ENCODE measurements at places on chromosomes 2 and 18.

- DNase-seq = no peak
These were observed 99.8 kb downstream of the PDE11A start for GRCh38 chr2:177972782-177973181.

- peak; percentile 67 for DNase-seq
These were observed at the start of gene CYRIA for GRCh38 chr2:16665748-16666448. CYRIA (minus strand) TSS chr2:16665834; CDS start chr2:16588119, 77,715 bp downstream.

GRCh38 chr2:15810477-15811150, 129.7 kb upstream of the MYCN start:
- no peak for DNase-seq

DNA sequence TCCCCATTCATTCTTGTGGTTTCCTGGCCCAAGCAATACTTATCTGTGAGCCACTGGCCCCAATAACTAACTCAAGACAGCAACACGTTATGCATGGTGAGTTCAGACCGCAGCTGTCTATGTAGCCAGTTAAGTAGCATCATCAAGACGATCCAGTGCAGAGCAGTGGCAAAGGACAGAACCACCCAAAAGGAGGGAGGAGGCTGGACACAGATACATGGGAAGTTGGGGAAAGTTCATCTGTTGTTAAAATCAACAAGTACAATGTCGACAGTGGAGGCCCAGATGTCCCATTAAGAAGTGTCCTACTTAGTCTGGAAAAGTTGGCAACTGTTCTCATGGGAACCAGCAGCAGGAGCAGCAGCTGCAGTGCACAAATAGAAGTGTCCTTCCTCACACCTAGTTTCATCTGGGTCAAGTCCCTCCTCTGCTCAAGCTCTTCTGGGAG, 106.9 kb upstream of the THOC1 start:
- peak; percentile 9 for DNase-seq

DNA sequence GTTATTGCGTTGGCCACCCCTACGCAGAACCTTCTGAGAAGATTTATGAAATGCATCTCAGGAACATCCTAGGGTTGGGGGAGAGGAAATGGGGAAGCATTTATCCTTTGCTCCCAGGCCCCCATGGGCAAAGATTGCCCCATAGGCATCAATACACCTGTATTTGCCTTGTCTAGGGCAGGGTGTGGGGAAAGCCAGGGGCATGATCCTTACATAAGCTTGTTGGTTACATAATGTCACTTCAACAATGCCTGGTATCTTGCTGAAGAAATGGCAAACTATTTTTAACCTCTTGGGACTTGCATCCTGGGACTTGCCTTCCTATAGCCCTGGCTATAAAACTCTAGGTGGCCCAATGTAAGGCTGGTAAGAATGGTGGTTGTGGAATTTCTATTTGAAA, 53.9 kb upstream of the SPRED2 start:
- no peak for DNase-seq

DNA sequence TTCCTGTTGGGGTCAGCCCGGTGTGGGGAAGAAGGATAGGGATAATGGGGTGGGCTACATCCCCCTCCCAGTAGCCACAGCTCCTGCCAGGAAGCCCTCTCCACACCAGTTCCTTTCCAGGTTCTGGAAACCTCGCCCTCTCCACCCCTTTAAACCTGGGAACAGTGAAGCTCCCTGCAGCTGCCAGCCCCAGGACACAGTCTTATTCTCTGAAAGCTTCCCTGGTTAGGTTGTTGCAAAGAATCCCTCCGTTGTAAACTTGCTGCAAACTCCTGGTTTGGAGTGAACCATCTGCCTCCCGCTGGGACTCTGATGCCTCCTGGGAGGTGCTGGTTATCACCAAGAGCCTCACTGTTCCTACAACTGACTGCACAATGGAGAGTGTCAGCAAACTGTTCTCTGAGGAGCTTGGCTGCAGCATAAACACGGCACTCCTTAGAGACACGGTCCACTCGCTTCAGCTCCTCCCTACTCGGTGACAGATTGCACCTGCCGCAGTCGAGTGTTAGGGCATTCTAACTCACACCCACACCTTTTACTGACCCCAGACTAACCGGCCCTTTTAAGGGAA, 261.8 kb upstream of the RAB6C start:
- no peak for DNase-seq

GRCh38 chr2:80040226-80040625, 264.3 kb downstream of the LRRTM1 start:
- no peak for DNase-seq

GRCh38 chr2:64979744-64980143, 9.5 kb upstream of the SLC1A4 start:
- no peak for DNase-seq

GRCh38 chr2:109138449-109138848, 9.4 kb downstream of the SH3RF3 start:
- DNase-seq = no peak

DNA sequence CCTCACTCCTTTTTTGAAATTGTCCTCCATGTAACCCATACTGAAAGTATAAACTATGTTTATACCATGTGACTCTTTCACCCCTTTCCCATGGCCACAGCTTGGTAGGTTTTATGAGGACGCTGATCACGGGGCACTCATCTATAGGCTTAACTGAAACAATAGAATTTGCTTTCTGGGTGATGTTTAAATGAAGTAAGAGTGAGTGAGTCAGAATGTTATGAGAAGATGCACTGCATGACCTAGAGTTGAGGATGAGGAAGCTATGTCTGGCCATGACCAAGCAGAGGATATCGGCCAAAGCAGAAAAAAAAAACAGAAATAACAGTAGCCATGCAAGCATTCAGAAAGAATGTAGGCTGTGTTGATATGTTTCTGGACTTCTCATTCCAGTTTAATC, 34.9 kb downstream of the SCN1A start:
- DNase-seq = no peak

- DNase-seq = no peak
These were observed 1.6 kb upstream of the ARHGEF4 start for GRCh38 chr2:130834931-130835765.

DNA sequence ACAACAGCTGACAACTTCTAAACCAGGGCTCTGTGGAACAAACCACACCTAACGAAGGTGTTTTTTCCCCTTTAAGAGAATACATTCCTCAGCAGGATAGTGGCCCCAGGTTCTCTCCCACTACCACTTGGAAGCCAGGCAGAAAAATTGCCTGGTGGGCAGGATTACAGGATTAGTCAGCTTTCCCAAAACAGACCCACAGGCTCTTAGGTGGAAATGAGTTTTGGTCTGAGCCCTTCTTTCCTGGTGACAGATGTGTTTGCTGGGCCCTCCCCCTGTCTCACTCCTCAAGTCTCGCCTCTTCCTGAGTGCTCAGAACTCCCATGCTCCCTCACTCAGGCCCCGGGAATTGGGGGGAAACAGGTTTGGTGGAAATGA, 139.4 kb upstream of the HAAO start:
- no peak for DNase-seq

DNA sequence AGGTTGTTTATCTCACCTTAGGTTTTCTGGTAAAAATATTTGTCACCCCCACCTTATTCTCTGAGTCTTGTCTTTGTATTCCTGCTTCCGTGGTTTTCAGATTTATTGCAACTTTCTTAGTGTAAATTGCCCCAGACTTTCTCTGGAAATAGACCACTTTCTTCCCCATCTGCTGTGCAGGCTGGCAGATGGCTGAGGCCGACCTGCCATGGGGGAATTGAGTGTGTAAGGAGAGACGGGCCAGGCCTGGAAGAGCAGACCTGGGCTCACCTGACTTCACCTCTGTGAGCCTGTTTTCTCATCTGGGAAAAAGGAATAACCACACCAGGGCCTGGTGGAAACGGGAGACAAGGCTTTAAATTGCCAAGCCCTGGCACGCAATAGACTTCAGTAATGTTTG, 44.9 kb downstream of the ACKR3 start:
- no peak for DNase-seq

DNA sequence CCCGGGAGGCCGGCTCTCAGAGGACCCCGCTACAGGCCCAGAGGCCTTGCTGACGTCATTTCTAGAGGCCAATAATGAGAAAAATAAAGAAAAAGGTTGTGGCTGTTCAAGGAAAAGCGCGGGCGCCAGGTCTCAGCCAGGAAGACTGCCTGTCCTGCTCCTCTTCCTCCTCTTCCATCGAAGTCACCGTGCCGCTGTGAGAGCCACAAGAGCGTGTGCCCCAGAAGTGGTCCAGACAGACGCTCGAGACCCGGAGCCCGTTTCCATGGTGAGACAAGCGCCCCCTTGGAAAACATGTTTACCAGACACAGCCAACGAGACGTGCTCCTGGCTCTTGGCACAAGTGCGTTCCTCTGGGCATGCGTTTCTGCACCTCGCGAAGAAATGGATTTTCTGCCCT, 210.5 kb downstream of the HDAC4 start:
- no peak for DNase-seq

DNA sequence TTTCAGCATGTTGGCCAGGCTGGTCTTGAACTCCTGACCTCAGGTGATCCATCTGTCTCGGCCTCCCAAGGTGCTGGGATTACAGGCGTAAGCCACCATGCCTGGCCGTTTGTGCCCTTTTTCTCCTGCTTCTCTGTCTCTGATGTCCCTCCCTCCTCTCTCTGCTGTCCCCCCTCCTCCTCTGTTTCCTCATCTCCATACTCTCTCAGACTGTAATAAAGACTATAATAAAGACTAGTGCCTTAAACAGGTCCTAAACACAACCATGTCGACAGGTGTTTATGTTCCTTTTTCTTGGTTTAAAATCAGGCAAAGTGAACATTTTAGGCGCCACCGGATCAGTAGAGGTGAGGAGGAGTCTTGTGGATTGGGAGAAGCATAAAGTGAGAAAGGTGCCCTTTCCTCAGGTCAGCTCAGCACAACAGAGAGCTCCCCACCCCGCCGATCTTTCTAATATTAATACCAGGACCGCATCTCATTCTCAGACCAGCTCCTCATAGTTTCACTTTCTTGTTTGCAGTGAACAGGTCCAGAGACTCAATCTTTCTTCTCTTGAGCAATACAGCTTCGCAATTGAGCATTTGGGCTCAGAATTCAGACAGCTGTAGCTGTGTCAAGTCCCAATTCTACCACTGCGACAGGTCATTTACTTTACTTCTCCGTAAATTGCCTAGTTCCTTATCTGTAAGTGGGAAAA, 23.7 kb downstream of the TIMM21 start:
- no peak for DNase-seq

DNA sequence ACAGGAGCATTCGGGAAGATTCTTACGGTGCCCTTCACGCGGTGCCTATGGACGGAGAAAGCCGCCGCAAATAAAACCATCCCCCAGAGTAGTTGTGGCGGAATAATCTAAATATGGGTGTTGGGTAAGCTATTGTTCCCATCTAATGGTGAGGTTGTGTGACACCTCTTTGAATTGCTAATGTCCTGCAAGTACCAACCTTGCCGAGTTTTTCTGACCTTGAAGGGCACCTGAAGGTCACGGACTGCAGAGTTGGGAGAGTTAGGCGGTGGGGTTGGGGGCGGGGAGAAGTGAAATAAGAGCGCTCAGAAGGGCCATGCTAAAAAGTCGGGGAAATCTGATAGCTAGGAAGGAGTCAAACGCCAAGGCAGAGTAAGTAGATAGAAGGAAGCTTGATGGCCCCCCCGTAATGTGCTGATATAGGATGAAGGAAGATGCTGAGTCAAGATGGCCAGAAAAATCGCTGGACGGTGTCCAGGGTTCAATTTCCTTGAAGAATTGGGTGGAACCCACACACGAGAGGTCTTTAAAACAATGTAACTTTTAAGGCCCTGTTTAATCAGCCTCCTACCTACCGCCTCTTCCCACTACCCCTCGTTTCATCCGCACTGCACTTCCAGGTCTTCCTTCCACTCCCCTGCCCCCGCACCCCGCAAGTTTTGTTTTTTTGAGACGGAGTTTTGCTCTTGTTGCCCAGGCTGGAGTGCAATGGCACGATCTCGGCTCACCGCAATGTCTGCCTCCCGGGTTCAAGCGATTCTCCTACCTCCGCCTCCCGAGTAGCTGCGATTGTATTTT, 600 bp downstream of the KATNAL2 start:
- DNase-seq = no peak

DNA sequence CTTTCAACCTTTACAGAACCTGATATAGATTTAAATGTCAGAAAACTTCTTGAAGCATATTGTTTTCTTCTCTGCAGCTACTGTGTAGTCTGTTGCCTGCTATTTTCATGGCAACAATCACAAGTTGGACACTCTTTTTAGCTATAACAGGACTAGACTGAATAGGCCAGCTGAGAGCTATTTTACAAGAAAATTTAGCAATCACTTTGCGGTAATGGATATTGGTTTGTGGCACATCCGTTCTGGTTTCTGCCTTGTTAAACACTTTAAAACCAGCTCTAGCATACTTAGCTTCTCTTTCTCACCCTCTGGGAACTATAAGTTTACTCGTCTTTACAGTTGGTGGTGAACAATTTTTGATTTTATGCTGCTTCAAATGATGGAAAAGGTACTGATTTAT, 125.7 kb downstream of the MAP2 start:
- DNase-seq = no peak

- DNase-seq = no peak
These were observed 164.3 kb downstream of the TRABD2A start for GRCh38 chr2:84716564-84716963.

GRCh38 chr2:110807522-110807921, 75.1 kb downstream of the ACOXL start:
- DNase-seq = no peak

GRCh38 chr2:95296011-95296410, 1.1 kb upstream of the KCNIP3 start:
- DNase-seq = no peak

DNA sequence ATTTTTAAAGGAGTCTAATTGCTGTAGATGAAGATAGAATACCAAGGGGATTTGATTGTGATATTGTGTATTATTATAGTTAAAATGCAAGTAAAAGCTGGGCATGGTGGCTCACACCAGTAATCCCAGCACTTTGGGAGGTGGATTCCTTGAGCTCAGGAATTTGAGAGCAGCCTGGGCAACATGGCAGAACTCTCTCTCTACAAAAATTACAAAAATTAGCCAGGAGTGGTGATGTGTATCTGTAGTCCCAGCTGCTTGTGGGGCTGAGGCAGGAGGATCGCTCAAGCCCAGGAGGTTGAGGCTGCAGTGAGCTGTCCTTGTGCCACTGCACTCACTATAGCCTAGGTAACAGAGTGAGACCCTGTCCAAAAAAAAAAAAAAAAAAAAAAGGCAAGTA, 687.0 kb downstream of the NUP35 start:
- DNase-seq = no peak

GRCh38 chr2:20541651-20542050, 94.8 kb downstream of the RHOB start:
- DNase-seq = no peak

DNA sequence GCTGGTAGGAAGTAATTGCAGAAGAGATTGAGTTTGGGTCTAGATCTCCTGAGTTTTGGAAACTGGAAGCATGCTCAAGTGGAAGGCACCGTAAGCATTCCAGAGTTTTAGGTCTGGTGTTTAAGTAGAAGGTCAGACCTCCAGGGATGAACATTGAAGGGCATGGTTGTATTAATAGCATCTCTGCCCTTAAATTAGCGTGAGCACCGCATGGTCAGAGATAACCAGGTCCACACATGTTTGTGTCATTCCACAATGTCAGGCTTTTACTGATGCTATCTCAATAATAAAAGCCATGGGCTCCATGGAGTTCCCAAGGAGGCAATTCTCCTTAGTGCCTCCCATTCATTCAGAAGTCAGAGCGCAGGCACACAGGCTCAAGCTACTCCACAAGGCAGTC, 28.3 kb upstream of the ZNF407 start:
- no peak for DNase-seq

All from naive B cell (primary cell).